Right atrium auricular region (tissue), 2 donors: ENCODE measurements at places on chromosomes 16 and 17. TPM values are rescaled to one million over a fixed set of nuclear protein-coding genes. Genes with fewer than 3 reads are reported as not detected.

DNA sequence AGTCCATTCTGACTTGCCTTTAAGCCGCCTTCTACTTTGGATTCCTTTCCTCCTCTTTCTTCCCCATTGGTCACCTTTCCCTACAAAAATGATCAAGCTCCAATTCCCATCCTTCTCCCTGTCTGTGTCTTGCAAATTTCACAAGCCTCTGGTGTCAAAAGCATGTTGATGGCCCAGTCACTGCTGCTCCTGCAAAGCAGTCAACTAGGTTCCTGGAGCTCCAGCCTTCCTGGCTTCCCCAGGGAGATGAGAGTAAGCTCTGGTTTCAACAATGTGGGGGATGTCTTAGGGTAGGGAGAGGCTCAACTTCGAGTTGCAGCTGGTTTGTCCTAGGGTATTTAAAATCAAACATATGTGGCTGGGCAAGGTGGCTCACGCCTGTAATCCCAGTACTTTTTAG is 36.1 kb upstream of the HELZ start:
- no peak for DNase-seq

- DNase-seq, result no peak
Measured at GRCh38 chr16:47304563-47304962, 156.3 kb downstream of the ITFG1 start.

- no peak for DNase-seq
Measured at GRCh38 chr16:26777821-26778220, 288.9 kb upstream of the C16orf82 start.

- DNase-seq, result no peak
Measured at GRCh38 chr16:74896389-74897370, 88.2 kb downstream of the WDR59 start.

- no peak for DNase-seq
Measured at GRCh38 chr16:75382611-75383010, 50.7 kb downstream of the CFDP1 start.

DNA sequence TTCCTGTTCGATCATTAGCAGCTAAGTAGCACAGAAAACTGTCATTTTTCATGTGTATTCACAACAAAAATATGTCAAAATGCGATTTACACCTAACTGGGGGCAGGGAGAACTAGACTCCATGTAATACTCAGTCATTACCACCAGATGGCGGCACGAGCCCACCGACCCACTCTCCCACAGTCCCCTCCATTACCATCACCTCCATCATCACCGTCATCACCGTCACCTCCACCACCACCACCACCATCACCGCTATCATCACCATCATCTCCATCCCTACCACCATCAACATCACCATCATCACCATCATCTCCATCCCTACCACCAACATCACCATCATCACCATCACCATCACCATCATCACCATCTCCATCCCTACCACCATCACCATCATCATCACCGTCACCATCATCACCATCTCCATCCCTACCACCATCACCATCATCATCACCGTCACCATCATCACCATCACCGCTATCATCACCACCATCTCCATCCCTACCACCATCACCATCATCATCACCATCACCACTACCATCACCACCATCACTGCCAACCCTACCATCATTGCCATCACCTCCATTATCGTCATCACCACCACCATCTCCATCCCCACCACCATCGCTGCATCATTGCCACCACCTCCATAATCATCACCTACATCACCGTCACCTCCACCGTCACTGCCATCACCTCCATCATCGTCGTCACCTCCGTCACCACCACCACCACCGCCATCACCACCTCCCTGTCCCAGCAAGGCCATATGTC is 14.4 kb downstream of the NDUFAF8 start:
- no peak for DNase-seq

DNA sequence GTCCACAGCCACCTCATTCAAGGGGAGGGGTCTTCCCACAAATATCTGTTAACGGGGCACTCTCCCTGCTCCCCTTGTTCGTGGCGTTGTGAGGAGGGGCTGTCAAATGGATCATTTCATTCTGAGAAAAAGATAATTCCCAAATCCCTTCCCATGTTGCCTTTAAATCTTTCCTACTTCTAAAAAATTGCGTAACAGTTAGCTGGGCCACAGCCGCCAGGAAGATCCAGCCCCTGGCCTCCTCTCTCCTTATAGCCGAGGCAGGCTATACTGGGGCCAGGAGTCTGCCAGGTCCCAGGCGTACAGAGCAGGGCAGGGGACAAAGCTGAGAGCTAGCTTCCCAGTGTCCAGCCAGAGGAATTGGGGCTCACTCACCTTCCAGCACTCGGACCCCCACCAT is 430 bp downstream of the C16orf89 start:
- DNase-seq, result no peak

DNA sequence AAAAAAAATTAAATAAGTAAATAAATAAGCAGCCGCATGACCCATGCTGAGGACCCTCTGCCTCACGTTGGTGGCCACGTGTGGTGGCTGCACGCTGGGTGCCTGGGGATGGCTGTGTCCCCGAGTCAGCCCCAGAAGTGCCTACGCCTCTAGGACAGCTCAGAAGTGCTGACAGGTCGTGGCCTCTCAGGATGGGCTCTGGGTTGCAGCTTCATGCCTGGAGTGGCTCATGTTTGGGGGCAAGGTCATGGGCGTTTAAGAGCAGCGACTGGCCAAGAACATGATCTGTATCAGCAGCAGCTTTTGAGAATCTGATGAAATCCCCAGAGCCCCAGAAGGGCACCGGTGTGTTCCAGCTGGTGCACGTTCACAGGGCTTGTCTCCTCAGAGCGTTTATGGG is 26.8 kb upstream of the CAPN15 start:
- DNase-seq, result no peak

- no peak for DNase-seq
Measured at GRCh38 chr16:56789360-56789759, 59.4 kb downstream of the NUP93 start.

CD300LB gene
- total RNA-seq, result 0.31 TPM

GRCh38 chr17:63800783-63801182 is 26.4 kb upstream of the PSMC5 start:
- DNase-seq, result no peak

DNA sequence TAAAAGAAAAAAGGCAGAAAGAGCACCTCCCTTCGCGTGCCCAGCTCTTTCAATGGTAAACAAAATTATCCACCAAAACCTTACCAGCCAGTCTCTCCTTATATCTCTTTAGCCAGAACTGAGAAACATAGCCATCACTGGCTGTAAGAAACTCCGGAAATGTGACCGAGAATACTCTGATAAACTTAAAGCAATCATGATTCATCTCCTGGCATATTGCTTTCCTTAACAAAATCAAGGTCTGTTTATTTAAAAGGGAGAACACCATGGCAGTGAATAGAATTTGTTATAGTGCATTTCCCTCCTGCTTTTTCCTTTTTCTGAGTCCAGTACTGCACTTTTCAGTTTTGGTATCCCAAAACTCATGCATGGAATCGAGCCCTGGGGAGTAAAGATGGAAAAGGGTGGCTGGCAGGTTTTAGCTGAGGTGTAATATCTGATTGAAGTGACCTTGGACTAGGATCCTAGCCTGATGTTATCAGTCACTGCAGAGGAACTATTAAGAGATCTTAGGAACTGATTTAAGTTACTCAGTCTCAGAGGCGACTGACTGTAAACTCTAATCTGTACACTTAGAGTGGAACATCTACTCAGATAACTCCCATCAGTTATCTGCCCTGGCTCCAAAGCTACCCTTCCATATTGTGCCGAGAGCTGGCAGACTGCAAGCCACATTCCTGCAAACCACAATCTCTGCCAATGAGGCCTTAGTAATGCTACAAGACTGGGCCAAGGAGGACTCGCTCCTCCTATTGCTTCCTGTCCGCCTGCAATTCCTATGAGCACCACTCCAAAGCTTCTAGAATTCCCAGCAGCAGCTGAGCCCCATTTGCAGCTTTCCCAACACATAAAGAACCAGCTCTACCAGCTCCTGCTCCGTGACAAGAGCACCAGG is 7.4 kb upstream of the COX10 start:
- no peak for DNase-seq

DNA sequence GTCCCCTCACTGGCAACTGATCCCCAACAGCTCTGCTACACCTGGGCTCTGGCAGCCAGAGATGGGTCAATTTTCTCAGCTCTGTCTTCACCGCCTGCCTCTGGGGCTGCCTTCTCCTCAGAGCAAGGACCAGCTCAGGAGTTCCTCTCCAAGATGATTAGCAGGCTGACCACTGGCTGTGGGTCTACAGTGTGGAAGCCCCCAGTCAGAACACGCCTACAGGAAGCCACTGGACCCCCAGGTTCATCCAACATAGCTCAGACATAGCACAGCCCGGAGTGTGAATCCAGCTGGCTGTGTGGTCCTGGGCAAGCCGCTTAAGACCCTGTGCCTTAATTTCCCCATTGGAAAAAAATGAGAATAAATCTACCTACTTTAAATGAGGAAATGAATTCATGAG is 4.9 kb downstream of the DOK4 start:
- DNase-seq, result no peak

HSD17B1 gene
- 0.78 TPM for total RNA-seq

ZNF75A gene
- total RNA-seq, result 15.5 TPM

DNA sequence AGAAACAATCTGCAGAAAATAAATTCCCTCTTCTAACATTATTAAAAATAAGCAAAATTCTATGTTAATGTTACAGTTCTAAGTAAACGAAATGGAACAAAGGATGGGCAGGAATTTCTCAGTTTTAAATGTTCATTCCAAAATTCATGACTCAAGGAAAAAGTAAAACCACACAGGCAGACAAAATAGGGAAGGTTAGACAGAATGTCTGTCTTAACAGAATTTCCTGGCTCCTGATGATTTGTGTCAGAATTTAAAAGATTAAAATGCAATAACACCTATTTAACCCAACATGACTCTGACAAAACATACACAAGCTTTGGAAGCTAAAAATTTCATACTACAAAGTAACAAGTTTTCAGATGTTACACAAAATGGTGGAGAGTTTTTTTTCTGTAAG is 42.8 kb downstream of the SPOP start:
- DNase-seq, result no peak

ZG16 gene
- not detected for total RNA-seq

TSPAN10 gene
- total RNA-seq, result not detected

DNA sequence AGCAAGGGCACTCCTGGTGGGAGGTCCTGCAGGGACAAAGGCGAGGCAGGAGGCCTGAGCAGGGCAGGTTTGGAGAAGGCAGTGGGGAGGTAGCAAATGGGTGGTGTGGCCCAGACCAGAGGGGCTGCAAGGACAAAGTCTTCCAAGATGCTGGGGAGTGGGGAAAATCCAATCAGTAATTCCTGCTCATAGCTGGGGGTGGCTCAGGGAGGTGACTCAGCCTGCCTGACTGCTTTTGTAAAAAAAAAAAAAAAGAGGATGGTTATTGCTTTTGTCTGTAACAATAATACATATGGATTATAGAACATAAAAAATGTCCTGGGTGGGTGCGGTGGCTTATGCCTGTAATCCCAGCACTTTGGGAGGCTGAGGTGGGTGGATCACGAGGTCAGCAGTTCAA is 5.2 kb downstream of the IL34 start:
- no peak for DNase-seq

GNGT2 gene
- 0.90 TPM for total RNA-seq
